ENCODE measurements at places on chromosomes 4 and X.

DNA sequence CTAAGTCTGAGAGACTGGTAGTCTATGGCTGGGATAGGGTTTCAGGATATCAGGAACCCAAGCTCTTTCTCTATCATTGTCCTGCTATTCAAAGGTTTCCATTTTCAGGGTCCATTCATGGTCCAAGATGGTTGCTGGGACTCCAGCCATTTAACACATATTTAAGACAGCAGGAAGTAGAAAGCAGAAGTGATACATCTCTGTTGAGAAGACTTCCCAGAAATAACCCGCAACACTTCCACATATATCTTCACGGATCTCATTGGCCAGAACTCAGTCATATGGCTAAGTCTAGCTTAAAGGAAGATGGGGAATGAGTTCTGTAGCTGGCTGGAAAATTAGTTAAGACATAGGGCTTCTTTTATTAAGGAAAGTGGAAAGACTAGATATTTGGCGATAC lies 23.8 kb downstream of the CTSO start:
- no peak for DNase-seq

- no peak for DNase-seq
Measured at GRCh38 chrX:45143455-45143854, 57.2 kb downstream of the DIPK2B start.

GRCh38 chr4:186660403-186660802 lies 63.3 kb downstream of the FAT1 start:
- no peak for DNase-seq

DNA sequence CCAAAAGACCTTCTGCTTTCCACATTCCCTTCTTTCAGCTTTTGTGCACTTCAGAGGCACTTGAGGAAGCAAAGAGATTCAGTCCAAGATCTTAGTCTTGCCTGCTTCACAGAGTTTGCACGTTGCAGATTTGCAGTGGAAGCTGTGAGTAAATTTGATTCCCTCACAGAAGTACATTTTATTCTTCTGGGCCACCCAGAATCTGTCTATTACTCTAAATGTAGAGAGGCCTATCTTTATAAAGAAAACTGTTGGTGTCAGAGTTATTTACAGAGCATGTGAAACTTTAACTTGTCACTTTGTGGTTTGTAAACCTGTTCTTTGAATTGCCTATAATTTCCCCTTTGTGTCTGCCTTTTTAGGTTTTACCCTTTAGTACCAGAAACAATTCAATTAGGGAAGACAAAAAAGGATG lies 15.5 kb downstream of the SPRY1 start:
- no peak for DNase-seq
